Testis (tissue), 5 donors: ENCODE measurements at places on chromosomes 12 and 14. TPM values are rescaled to one million over a fixed set of nuclear protein-coding genes. Genes with fewer than 3 reads are reported as not detected.

DNA sequence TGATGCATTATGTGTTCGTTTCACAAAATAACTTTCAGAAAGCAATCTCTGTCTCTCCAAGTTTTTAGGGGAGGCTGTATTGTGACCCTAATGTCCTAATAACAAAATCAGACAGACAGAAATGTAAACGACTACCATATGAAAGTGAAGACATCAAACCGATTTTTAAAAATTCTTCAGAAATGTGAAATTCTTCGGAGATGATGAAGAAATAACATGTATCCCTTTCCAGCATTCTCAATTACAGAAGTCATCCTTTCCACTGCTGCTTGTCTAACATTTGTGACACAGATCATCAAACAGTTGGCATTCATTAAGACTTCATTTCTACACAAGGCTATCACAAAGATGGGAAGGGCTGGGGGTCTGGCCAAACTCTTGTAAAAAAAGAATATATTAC is 41.0 kb downstream of the DMAC2L start:
- H3K4me3 ChIP-seq = no peak overlapping the region
- no peaks in the 10 kb centered on the region for H3K27me3 ChIP-seq
- DNase-seq = no peak
- no peaks in the 10 kb centered on the region for H3K36me3 ChIP-seq
- no peaks in the 10 kb centered on the region for H3K4me1 ChIP-seq

- no peak for DNase-seq
- H3K4me1 ChIP-seq = no peaks in the 10 kb centered on the region
- no peak overlapping the region for H3K4me3 ChIP-seq
- no peaks in the 10 kb centered on the region for H3K36me3 ChIP-seq
- H3K27ac ChIP-seq = no peak overlapping the region
- H3K27me3 ChIP-seq = no peaks in the 10 kb centered on the region
Measured at GRCh38 chr12:47312808-47313426, 233.2 kb upstream of the AMIGO2 start.

TMEM19 gene
- total RNA-seq = 11.5 TPM

DNA sequence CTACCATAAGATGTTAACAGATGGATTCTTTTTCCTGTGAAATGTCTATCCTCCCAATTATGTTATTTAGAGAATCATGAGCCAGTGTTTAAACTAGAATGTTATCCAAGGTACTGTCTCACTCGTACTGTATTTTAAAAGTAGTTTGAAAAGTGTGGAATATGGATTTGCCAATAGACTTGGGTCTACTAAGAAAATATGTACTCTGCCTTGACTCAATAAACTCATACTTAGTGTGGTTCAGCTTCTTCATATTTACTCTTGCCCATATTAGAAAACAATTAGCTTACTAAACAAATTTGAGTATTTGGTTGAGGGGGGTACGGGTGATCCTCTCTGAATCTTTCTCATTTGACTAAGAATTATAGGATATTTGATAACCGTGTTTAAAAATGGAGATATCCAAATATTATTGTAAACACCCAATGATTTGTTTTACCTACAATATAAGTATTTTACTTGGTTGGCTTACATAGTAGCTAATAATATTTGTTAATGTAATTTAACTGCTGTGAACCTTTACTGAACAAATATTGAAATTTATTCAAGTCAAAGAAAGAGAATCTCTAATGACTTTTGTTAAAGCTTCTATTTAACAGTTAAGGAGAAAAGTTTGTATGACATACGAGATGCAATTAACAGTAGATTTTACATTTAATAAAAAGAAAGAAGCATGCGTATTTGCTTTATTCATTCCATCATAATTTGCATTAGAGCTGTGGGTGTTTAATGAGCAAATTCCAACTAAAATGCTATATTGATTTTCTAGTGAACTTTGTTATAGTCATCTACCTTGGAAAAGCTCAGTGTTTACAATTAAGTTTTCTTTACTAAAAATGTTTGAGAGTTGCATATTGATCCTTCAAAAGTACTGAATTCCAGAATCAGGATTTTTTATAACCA is 81.2 kb downstream of the MIPOL1 start:
- H3K4me3 ChIP-seq = no peak overlapping the region
- no peaks in the 10 kb centered on the region for H3K4me1 ChIP-seq
- H3K36me3 ChIP-seq = no peaks in the 10 kb centered on the region

- no peak overlapping the region for H3K27ac ChIP-seq
- no peak overlapping the region for H3K4me3 ChIP-seq
- no peak for DNase-seq
- H3K27me3 ChIP-seq = no peaks in the 10 kb centered on the region
- H3K4me1 ChIP-seq = peaks cover 10% of the 10 kb centered on the region
Measured at GRCh38 chr12:113854385-113855142, 111.6 kb downstream of the RBM19 start.

DNA sequence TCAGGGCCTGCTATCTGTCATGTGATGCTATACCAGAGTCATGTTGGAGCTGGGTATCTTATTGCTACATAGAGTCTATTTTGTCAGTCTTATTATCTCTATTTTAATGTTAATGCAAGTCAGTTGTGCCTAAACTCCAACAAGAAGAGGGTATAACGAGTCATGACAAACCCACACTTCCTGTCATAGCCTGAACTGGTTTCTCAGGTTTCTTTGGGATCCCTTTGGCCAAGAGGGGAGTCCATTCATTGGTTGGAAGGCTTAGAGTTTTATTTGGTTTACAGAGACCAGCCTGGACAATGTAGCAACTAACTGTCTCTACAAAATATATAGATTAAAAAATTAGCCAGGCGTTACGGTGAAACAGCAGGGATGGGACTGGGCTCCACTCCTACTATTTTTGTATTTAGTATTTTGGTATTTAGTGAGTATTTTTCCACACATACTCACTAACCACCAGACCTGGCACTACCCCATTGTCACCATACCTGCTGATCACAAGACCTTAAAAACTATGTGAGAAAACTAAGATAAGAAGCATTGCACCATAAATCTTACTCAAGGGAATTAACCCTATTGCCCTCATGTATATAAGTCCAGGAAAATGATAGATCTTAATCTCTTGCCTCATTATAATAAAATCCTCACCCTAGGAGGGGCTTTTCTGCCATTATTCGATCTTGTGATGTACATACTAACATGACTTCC is 387.5 kb downstream of the IPO8 start:
- no peaks in the 10 kb centered on the region for H3K36me3 ChIP-seq
- H3K4me1 ChIP-seq = no peaks in the 10 kb centered on the region
- H3K4me3 ChIP-seq = no peak overlapping the region

- no peaks in the 10 kb centered on the region for H3K4me1 ChIP-seq
- no peak for DNase-seq
- H3K27me3 ChIP-seq = no peaks in the 10 kb centered on the region
Measured at GRCh38 chr12:114760151-114760877, 76.3 kb upstream of the TBX3 start.

GRCh38 chr12:50211392-50212070 is 44.4 kb upstream of the CERS5 start:
- H3K36me3 ChIP-seq = no peaks in the 10 kb centered on the region
- no peaks in the 10 kb centered on the region for H3K27me3 ChIP-seq
- no peaks in the 10 kb centered on the region for H3K4me1 ChIP-seq
- DNase-seq = no peak

POTEM gene
- 67.0 TPM for total RNA-seq

DNA sequence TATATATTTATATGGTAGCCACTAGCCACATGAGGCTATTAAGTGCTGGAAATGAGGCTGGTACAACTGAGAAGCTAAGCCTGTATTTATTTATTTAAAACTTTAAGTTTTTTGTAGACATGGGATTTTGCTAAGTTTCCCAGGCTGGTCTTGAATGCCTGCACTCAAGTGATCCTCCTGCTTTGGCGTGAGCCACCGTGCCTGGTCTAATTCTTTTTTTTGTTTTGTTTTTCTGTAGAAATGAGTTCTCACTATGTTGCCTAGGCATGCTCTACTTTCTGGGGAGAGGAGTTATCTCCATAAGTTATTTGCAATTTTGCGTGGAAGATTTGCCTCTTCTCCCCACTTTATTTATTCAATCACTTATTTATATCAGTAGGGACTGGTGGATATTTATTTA is 4.8 kb upstream of the SNRNP35 start:
- no peak overlapping the region for H3K27ac ChIP-seq
- no peak overlapping the region for H3K4me3 ChIP-seq
- no peaks in the 10 kb centered on the region for H3K4me1 ChIP-seq

DCTN2 gene
- 109 TPM for total RNA-seq

- H3K27me3 ChIP-seq = no peaks in the 10 kb centered on the region
- H3K4me1 ChIP-seq = no peaks in the 10 kb centered on the region
- H3K36me3 ChIP-seq = no peaks in the 10 kb centered on the region
- DNase-seq = peak; percentile 53
- no peak overlapping the region for H3K27ac ChIP-seq
Measured at GRCh38 chr12:12684375-12685106, 11.4 kb downstream of the GPR19 start.

PDZRN4 gene
- 11.3 TPM for total RNA-seq

- no peak overlapping the region for H3K4me3 ChIP-seq
- no peak for DNase-seq
- H3K4me1 ChIP-seq = peaks cover 6% of the 10 kb centered on the region
- no peaks in the 10 kb centered on the region for H3K27me3 ChIP-seq
- no peak overlapping the region for H3K27ac ChIP-seq
Measured at GRCh38 chr14:99179946-99180345, 92.1 kb downstream of the BCL11B start.

DNA sequence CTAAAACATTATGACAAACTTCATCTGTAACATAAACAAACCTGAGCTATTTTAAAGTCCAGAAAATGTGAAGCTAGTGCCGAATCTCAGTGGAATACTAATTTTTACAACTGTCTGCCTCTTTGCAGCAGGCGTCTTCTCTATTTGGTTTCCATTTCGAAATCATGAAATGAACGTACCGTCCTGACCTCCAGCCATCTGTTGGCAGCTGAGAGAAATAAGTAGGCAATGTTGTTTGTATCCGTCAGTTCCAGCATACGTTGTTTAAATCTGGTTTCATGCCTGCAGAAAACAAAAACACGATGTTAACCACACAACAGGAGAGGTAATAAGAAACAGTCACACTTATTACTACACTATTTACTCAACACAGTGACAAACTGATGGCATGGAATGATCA is 54.3 kb upstream of the KCNJ8 start:
- H3K36me3 ChIP-seq = no peaks in the 10 kb centered on the region
- no peak overlapping the region for H3K4me3 ChIP-seq
- no peaks in the 10 kb centered on the region for H3K27me3 ChIP-seq
- no peak overlapping the region for H3K27ac ChIP-seq

TSHR gene
- not detected for total RNA-seq

- peaks cover 52% of the 10 kb centered on the region for H3K4me1 ChIP-seq
- peak overlapping the region; percentile 47 for H3K27ac ChIP-seq
- H3K4me3 ChIP-seq = no peak overlapping the region
- H3K27me3 ChIP-seq = no peaks in the 10 kb centered on the region
Measured at GRCh38 chr12:109710747-109711595, 2.7 kb upstream of the FAM222A start.

ANKS1B gene
- total RNA-seq = 26.8 TPM

ERBB3 gene
- total RNA-seq = 3.3 TPM

- H3K27ac ChIP-seq = no peak overlapping the region
- H3K27me3 ChIP-seq = no peaks in the 10 kb centered on the region
- H3K4me3 ChIP-seq = no peak overlapping the region
- no peak for DNase-seq
Measured at GRCh38 chr14:31188744-31189143, 18.8 kb downstream of the HECTD1 start.

GRCh38 chr12:97595936-97596335 is 133.3 kb downstream of the RMST start:
- DNase-seq = no peak
- H3K36me3 ChIP-seq = no peaks in the 10 kb centered on the region
- no peak overlapping the region for H3K27ac ChIP-seq
- no peaks in the 10 kb centered on the region for H3K27me3 ChIP-seq

KRT72 gene
- total RNA-seq = 11.7 TPM

GRCh38 chr14:75566321-75566720 is 12.1 kb upstream of the FLVCR2 start:
- no peak overlapping the region for H3K27ac ChIP-seq
- no peaks in the 10 kb centered on the region for H3K36me3 ChIP-seq
- no peaks in the 10 kb centered on the region for H3K27me3 ChIP-seq
- no peaks in the 10 kb centered on the region for H3K4me1 ChIP-seq

DNA sequence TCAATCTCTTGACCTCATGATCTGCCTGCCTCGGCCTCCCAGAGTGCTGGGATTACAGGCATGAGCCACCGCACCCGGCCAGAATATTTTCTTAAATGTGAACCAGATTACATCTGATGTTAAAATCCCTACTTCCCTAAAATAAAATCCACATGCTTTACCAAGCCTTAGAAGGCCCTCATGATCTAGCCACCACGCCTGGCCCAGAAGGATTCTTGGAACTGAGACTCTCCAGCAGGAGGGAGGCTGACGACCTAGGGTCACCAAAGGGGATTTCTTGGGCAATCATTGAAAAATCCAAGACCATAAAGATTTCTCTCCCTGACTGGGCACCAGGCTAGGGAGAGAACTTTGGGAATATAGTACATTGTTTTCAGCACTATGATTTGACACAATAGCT is 25.2 kb upstream of the RASSF3 start:
- H3K27ac ChIP-seq = no peak overlapping the region
- DNase-seq = no peak
- H3K4me3 ChIP-seq = no peak overlapping the region
- no peaks in the 10 kb centered on the region for H3K36me3 ChIP-seq
- H3K27me3 ChIP-seq = no peaks in the 10 kb centered on the region

DNA sequence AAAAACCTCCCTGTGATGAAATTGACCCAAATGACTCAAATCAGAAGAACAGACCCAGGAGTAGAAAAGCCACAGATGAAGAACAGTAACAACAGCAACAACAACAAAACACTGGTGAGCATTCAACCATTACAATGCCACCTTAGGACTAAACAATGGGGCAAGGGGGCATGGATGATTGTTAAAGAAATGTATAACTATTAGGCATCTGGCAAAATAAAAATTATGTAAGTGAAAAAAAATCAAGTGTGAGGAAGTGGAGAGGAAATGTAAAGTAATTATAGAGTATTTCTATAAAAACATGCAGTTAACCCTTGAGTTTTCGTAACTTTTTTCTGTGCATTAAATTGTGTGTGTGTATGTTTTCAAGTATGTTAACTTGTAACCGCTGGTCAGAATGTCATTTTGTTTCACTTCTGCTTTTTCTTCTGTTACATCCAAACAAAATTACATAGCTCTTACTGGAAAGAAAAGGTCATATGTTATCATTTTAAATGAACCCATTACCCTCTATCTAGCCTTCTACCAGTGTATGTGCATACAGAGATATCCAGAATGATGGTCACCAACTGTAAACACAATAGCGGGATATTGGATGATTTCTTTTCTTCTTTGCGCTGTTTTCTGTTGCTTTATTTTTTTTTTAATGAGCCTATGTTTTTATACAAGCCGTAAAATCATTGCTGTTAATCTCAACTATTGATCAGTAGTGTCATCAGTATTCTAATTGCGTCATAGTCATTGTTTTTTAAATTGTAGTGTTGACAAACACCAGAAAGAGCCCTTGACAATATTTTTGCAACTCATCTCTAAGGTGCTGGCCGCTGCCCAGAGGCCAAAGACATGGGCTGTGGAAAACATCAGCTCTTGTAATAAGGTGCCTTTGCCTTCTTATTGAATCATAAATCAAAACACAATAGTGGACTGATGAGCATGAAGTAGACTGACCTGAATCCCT is 170.6 kb downstream of the CRADD start:
- no peaks in the 10 kb centered on the region for H3K4me1 ChIP-seq
- H3K27me3 ChIP-seq = no peaks in the 10 kb centered on the region
- H3K4me3 ChIP-seq = no peak overlapping the region
